ENCODE measurements at places on chromosomes 1 and 21.

DNA sequence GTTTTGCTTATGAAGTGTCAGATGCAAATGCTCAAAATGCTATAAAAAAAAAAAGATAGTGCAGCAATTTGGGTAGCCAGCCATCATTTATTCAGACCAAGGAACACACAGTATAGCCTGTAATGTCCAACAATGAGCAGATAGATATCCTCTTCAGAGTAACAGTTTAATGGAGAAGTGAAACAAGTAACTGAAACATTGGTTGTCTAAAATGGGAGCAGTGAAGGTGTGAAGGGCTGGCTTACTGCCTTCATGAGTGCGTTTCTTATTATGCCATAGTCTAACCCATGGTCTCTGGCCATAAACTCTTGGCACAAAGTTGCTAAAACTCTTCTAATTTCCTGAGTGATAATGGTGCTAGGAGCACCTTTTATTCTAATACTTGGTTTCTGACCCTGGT lies 11.4 kb downstream of the RGS5 start:
- no peak for DNase-seq

DNA sequence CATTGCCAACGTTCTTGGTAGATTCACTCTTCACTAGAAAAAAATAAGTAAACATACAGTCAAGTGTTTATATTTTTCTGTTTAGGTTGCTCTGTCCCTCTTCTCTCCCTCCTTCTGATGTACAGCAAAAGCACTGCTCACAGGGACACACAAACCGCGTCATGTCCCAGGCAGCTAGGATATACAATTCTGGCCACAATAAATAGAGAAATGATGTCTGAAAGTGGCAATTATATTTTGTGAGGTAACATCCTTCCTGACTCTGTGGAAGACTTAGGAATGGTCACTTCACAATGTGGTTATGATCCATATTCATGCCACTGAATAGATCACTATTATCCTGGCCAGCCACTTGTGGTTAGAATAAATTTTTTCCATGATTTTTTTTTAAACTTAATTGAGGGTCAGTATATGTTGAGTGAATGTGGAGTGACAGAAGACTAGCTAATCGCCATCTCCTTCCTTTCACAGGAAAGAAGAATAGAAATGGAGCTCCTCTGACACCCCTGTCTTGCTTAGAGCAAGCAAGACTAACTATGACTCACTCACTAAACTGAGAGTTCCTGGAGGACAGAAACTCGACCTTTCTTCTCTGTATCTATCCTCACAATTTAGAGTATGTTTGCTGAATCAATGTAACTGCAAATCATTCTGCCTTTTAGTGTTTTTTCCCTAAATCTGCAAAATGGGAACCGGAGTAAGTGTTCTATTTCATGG lies 54.0 kb downstream of the ZNHIT6 start:
- no peak for DNase-seq

- no peak for DNase-seq
These were observed 153.3 kb downstream of the TOMM20 start for GRCh38 chr1:234975122-234975940.

DNA sequence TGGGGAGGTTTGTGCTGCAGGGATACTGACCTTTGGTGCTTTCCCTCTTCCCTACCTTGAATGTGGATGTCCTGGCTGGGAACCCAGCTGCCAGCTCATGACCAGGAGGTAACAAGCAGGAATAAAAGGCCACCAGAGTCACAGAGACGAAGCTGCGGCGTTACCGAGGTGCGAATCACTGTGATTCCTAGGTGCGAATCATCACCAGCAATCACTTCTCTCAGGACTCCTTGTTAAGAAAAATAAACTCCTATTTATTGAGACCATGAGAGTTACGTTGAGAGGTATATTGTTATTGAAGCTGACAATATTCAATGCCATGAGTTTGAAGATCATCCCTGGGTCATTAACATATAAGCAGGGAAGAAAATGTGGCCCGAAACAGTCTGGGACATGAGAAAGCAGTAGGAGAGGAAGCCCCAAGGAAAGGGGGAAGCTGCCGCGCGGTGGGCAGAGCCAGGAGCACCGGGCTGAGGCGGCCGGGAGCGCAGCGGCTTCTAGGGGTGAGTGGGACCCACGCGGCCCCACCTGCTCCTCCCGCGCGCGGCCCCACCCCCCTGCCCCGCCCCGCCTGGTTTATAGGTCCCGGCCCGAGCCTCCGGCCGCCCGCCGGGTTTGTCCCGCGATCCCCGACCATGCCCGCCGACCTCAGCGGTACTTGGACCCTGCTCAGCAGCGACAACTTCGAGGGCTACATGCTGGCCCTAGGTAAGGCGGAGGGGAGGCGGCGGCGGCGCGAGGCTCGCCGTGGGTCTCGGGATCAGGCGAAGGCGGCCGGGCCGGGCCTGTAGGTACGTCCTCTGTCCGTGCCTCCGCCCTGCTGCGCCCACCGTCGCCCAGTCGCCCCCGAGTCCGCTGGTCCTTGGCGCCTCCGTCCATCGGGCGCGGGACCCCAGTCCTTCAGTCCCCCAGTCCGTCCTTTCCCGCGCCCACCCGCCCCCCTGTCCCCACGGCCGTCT lies at the start of gene RBP7:
Gene RBP7 (plus strand): TSS at position 605 of the 959 bp plus-strand sequence. CDS start 31 bp downstream, at position 636.
- no peak for DNase-seq

DNA sequence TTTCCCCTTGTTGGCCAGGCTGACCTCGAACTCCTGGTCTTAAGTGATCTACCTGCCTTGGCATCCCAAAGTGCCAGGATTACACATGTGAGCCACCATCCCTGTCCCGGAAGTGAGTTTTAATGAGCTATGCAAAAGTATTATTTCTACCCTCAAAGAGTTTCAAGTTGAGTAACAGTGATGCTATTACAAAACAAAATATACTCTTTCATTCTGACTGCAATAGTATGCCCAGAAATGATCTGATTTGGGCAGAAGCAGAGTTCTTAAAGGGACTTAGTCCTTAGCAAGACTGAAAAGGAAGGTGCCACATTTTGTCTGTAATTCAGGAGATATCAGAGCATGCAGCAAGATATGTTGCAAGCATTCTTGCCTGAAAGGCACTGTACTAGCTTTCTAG lies 375.4 kb downstream of the NUF2 start:
- DNase-seq, result no peak

DNA sequence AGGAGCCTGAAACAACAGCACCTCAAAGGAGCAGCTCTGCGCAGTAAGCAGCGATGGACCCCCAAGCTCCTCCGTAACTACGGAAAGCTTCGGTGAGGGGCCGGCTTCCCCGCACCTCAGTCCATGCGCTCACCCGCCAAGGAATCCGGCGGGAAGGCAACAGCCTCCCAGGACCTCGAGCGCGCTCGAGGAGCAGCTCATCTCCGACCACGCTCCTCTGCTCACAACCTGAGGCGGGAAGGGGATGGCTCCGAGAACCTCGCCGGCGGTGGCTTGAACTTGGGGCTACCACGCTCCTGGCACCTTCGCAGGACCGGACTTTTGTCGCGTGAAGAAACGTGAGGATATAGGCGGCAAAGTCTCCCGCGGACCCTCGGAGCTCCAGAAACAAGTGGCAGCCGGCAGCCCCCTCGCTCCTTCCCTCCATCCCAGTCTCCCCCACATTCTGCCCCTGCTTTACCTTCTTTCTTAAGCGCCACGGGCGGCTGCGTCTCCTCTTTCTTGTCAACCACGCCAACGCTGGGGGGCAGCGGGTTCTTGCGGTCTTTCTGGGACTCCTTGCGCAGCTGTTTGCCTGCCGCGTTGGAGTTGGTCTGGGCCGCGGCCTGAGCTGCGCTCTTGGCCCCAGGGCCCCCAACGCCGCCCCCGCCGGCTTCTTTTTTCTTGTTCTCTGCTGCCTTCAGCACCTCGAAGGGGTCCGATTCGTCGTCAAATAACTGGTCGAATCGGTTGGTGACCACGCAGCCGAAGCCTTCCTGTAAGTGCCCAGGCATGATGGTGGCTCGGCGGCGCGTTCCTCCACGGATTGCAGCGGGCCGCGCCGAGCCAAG lies 459 bp downstream of the SERBP1 start:
- no peak for DNase-seq

DNA sequence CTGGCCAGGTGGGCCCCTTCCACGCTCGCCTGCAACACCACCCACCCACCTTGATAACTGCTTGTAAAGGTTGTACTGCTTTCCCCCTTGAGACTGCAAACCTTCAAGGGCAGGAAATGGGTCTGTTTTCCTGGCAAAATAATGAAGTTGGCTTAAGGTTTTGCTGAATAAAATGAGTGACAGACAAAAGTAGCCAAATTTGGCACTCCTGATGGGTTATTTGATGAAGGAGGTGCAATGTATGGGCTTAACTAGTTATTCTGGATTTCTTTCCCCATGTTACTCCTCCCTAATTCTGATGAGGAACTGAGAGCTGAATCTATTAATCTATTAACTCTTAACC lies 14.6 kb upstream of the HLCS start:
- no peak for DNase-seq

Measured in stimulated activated CD4-positive, alpha-beta T cell treated with anti-CD3 and anti-CD28 coated beads, Interleukin-1b, Interleukin-23, amount 100 ng/mL, for 1 hour (primary cell).